ENCODE measurements at places on chromosomes 12 and 14.
A peak's percentile ranks its signal among the peaks of the same experiment; 100 is the strongest.

- no peak for DNase-seq
Measured at GRCh38 chr12:9725213-9725870, 7.6 kb downstream of the CLECL1 start.

- DNase-seq, result no peak
Measured at GRCh38 chr14:55546212-55546874, 33.7 kb upstream of the KTN1 start.

DNA sequence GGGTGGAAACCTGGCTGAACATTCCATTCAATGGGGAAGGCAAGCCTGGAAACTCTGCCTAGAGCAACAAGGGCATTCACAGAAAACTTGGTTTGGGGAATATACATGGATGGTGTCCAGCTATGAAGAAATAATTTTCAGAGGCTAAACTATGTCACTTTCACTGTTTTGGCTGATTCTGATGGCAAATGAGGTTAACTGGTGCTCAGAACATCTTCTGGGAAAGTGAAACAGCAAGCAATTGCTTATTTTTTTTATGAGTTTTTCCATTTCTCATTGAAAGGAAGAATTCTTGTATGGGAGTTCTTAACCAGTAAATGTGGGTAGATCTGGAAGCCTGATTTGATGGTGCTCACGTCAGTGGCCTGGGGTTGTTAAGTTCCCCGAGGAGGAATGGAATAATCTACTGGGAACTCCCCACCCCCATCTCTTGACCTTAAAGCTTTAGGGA, 132.8 kb upstream of the BTG1 start:
- no peak for DNase-seq

GRCh38 chr12:3944620-3945019, 71.4 kb upstream of the PARP11 start:
- no peak for DNase-seq

GRCh38 chr12:128942960-128943477, 89.7 kb downstream of the GLT1D1 start:
- peak; percentile 81 for DNase-seq

DNA sequence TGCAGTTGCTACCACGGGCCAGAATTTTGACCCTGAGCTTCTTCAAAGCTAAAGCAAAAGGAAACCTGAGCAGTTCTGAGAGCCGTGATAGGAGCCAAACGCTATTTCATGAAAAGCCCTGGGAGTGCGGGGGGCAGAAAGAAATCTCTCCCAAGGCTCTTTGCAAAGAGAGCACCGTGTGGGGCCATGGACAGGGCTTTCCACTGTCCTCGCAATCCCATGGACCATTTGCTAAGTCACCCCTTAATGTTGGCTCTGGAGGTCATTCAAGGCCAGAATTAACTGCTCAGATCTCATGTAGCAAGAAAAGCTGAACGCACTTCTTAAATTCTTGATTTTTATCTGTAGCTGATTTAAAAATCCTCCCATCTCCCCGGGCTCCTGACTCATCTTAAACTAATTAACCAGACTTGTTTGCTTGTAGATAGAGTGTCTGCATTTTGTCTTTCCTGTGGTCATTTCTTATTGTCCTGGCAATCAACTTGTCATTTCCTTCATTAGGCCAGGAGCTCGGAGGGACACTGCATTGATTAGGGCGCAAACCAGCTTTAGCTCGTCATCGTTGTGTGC, 24.8 kb downstream of the CLSTN3 start:
- no peak for DNase-seq

- no peak for DNase-seq
Measured at GRCh38 chr14:45651890-45652289, 398.9 kb upstream of the MIS18BP1 start.

- DNase-seq, result no peak
Measured at GRCh38 chr14:81991998-81992397, 458.3 kb upstream of the SEL1L start.

DNA sequence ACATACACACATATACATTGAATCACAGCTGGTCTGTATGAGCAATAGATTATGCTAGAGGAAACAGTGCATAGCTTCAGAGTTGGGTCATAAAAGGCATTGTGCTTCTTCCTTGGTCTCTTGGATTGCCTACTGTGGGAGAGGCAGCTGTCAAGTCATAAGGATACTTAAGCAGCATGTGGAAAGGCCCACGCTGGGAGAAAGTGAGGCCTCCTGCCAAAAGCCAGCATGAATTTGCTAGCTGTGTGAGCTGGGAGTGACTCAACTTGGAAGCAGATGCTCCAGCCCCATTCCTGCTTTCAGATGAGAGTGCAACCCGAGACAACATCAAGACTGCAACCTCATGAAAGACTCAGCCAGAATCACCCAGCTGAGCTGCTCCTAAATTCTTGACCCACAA, 311.9 kb upstream of the TBX3 start:
- DNase-seq, result no peak

GRCh38 chr12:16499611-16500010, 106.4 kb downstream of the LMO3 start:
- DNase-seq, result no peak

- no peak for DNase-seq
Measured at GRCh38 chr12:119372540-119372939, 38.0 kb downstream of the CCDC60 start.

DNA sequence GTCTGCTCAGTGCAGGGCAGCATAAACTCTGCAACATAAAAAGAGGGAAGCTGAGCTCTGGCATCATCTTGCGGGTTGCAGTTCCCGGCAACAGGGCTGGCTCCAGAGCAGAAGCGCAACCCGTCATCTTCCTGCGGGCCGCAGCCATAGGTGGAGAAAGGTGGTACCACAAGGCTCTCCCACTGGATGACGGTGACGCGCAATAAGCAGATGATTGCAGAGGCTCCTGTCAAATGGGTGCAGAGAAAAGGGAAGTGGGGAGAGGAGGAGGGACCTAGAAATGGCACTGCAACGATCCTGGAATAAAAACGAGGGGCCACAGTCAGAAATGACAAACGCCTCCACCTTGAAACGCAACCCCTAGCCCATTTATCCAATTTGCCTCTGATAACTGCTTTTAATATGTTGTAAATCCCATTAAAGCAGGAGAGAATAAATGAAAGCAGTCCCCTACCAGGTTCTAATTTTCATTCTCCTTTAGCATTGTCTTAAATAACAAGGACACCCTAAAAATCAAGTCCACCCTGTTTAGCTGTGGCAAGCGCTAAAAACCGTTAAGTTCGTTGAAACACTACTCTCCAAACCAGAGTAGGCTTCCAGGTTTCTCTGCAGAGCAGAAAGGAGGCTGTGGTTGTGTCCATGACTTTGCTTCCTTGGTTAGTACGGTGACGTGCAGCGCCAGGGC, 30.9 kb upstream of the TUBA1C start:
- DNase-seq, result peak; percentile 77

All from NCI-H2029 (cell line).